Cardiac muscle cell (in vitro differentiated cells and primary cell): ENCODE measurements at places on chromosomes 1 and 21. TPM values are rescaled to one million over a fixed set of nuclear protein-coding genes. Genes with fewer than 3 reads are reported as not detected.

TAF1A gene
- total RNA-seq: 5.0 and 5.7 TPM in 2 replicates

LRRC3 gene
- total RNA-seq: 5.9 and 9.5 TPM in 2 replicates

FBLIM1 gene
- 141 and 186 TPM in 2 replicates for total RNA-seq

SZRD1 gene
- 75.9 and 81.7 TPM in 2 replicates for total RNA-seq

SH3BGR gene
- total RNA-seq: 116 and 168 TPM in 2 replicates

LINGO4 gene
- not detected in 2 replicates for total RNA-seq

BARHL2 gene
- total RNA-seq: not detected in 2 replicates

NME7 gene
- 10.1 and 10.9 TPM in 2 replicates for total RNA-seq

MLLT11 gene
- total RNA-seq: 15.1 and 30.1 TPM in 2 replicates

PTCH2 gene
- total RNA-seq: 0.53 and 0.66 TPM in 2 replicates

C1orf122 gene
- 104 and 130 TPM in 2 replicates for total RNA-seq

FCRLB gene
- total RNA-seq: 2.9 and 3.0 TPM in 2 replicates

HES5 gene
- not detected in 2 replicates for total RNA-seq
